ENCODE measurements at places on chromosomes 7 and 10.

GRCh38 chr10:105354010-105354409, 712.9 kb downstream of the SORCS3 start:
- no peak for DNase-seq

GRCh38 chr7:24476227-24476626, 97.0 kb upstream of the PALS2 start:
- no peak for DNase-seq

DNA sequence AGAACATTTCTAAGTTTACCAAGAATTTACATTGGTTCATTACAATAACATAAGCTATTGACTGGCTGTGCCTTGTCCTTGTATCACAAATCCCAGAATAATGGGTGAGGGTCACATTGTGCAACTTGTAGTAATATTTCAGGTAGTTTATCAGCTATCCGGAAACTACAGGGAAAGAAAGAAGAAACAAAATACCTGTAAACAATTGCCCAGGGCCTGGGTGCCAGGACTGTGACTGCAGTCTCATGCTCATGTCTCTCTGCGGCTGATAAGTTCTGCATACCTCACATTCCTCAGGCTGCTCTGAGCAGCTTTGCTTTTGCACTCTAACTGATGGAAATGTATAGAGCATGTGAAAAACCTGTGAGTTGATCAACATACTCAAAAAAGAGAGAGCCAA, 131.8 kb upstream of the TRIM24 start:
- DNase-seq: no peak

- no peak for DNase-seq
Measured at GRCh38 chr7:2688409-2689342, 674 bp downstream of the AMZ1 start.

- DNase-seq: no peak
Measured at GRCh38 chr10:75508239-75508813, 76.9 kb downstream of the LRMDA start.

DNA sequence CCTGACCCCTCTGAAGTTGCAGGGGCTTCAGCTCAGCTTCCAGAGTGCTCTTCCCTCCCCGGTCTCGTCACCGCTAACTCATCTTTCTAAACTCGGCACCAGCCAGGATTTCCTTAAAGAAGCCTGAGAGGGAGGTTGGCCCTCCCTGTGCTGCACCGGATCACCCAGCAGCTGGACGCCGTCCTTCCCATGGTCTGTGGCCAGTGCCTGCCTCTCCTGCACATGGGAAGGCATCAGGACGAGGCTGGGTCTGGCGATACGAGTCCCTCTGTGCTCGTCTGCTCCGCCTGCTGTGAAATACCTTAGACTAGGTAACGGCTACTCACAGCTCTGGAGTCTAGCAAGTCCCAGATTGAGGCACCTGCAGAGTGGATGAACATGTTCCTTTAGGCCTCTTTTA, 179.1 kb downstream of the ZMYND11 start:
- no peak for DNase-seq

- no peak for DNase-seq
Measured at GRCh38 chr7:128948312-128948973, 10.7 kb downstream of the IRF5 start.

GRCh38 chr10:133274751-133275683, 1.7 kb downstream of the ADAM8 start:
- DNase-seq: peak; percentile 83

- no peak for DNase-seq
Measured at GRCh38 chr10:61971003-61971325, 69.5 kb downstream of the ARID5B start.

DNA sequence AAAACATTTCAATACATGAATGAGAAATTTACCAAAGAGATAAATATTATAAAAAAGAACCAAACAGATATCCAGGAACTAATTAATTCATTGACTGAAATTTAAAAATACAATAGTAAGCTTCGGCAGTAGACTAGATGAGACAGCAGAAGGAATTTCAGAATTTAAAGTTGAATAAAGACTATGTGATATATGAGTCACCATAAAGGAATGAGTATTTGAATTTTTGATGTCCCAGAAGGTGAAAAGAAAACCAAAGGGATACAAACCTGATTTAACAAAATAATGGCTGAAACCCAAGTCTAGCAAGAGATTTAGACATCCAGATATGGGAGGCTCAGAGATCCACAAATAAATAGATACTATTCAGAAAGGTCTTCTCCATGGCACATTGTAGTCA, 623.9 kb upstream of the FOXK1 start:
- no peak for DNase-seq

DNA sequence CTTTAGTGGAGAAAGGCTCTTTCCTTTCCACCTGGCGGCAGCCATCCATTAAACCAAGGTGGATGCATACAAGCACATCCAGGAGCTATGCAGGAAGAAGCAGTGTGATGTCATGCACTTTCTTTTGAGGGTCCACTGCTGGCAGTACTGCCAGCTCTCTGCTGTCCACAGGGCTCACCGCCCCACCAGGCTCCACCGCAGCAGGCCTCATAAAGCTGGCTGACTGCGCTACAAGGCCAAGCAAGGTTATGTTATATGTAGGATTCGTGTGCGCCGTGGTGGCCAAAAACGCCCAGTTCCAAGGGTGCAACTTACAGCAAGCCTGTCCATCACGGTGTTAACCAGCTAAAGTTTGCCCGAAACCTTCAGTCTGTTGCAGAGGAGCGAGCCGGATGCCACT, 37.3 kb upstream of the TRUB1 start:
- no peak for DNase-seq

DNA sequence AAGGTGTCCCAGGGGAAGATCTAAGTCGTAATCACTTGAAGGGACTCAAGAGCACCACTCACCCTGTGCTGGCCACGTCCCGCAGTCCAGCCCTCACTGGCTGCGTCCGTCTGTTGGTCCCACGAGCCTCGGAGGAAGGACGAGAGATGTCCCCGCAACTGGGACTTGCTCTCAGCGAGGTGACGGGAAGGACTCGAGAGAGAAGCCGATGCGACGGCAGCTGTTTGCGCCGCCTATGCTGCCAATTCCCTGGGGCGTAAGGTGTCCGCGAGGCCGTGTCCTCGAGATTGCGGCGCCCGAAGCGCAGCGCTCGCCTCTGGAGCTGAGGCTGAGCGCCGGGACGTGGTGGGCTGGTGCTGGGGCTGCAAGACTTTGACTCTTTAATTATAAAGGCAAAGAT, 100.6 kb upstream of the SEMA3E start:
- DNase-seq: no peak

DNA sequence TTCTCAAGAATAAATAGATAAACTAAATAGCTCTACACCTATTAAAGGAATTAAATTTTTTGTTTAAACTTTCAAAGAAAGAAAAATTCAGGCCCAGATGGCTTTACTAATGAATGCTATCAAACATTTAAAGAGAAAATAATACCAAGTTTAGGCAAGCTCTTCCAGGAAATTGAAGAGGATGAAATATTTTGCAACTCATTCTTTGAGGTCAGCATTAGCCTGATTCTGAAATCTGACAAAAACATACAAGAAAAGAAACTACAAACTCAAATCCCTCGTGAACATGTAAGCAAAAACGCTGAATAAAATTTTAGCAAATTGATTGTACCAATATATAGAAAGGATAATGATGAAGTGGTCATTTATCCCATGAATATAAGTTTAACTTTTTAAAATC, 93.4 kb downstream of the RTKN2 start:
- DNase-seq: no peak

GRCh38 chr10:118970770-118971169, 58.7 kb upstream of the NANOS1 start:
- no peak for DNase-seq

GRCh38 chr7:111878785-111879184, 316.5 kb upstream of the IMMP2L start:
- DNase-seq: no peak
